ENCODE measurements at places on chromosomes 16 and 17. TPM values are rescaled to one million over a fixed set of nuclear protein-coding genes. Genes with fewer than 3 reads are reported as not detected.

The C17orf67 gene
- 2.2 TPM for total RNA-seq

The CCDC92B gene
- 0.29 TPM for total RNA-seq

The TSPOAP1 gene
- 0.60 TPM for total RNA-seq

The HCRT gene
- not detected for total RNA-seq

The ZG16 gene
- total RNA-seq, result not detected

All from astrocyte (in vitro differentiated cells and primary cell).